ENCODE measurements at places on chromosomes 2 and 18.

DNA sequence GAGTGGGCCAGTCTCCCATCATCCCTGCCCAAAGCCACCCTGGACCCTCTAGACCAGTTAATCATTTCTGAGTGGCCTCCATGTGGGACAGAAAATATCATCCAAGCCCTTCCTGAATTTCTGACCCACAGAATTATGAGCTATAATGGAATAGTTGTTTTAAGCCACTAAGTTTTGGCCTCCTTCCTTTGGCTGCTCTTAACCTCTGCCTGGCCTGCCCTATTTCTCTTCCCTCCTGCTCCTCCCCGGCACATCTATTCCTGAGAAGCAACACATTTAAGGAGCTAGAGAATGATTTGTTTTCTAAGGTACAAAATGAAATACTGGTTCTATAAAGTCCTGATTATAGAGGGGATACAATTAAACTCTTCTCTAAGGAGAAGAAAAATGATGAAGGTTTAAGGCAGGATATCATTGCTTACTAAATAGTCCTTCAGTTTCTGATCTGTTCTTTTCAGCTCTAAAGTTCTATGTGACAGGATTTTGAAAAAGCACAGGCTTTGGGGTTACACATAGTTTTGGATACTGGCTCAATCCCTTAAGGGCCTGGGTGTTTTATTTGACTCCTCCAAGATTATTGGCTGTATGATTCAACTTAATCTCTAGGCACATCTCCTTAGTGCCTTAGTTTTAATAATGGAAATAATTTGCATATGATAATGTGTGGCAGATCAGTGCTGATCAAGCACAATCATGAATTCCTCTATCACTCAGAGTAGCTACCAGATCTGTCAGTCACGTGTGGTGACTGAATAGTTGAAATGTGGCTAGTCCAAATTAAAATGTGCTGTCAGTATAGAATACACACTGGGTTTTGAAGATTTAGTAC, 240.3 kb downstream of the VAPA start:
- no peak for DNase-seq

DNA sequence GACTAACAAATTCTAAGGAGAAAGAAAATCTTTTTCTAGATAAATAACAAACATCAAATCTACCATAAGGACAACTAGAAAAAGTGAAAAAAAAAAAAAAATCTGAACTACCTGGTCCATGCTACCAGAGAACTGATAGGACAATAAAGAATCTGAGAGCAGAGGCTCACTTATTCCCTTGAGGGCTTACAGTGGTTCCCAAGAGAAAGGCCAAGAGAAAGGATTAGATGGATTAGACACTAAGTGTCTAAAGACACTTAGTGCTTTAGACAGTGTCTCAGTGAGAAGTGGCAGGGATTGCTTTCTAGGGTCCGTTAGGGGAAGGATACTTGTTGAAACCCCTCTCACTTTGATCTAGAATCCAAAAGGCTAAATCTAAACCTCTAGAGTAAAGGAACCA, 78.2 kb downstream of the COA5 start:
- DNase-seq, result no peak

- no peak for DNase-seq
Observed at GRCh38 chr2:69791045-69791444, 38.4 kb upstream of the GMCL1 start.

GRCh38 chr18:55264108-55264507, 304.8 kb upstream of the CCDC68 start:
- DNase-seq, result no peak

DNA sequence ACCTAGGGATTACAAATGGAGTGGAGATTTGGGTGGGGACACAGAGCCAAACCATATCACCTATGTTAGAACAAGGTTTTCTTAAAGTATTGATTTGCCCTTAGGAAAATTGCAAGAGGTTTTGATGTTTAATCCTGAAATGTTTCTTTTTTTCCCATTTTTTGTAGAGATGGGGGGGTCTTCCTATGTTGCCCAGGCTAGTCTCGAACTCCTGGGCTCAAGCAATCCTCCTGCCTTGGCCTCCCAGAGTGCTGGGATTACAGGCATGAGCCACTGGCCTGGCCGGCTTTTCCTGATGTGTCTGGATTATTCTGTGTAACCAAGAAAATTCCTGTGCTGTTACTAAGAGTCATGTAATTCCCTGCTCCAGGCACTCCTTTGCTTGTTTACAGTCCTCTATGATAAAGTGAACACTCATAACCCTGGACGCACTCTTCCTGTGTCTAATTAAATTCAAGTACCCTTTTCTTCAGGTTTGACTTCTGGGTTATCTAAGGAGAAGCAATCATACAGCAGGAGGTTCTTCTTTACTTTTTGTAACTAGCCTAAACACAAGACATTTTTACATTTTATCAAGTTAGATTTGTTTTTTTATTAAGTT, 15.0 kb upstream of the CTDP1 start:
- no peak for DNase-seq
